Right atrium auricular region (tissue), 2 donors: ENCODE measurements at places on chromosomes 4 and X. TPM values are rescaled to one million over a fixed set of nuclear protein-coding genes. Genes with fewer than 3 reads are reported as not detected.
A peak's percentile ranks its signal among the peaks of the same experiment; 100 is the strongest.

The CCDC110 gene
- 3.9 TPM for total RNA-seq

The HELT gene
- total RNA-seq = not detected

The AGA gene
- 5.4 TPM for total RNA-seq

The TENM3 gene
- 10.7 TPM for total RNA-seq

DNA sequence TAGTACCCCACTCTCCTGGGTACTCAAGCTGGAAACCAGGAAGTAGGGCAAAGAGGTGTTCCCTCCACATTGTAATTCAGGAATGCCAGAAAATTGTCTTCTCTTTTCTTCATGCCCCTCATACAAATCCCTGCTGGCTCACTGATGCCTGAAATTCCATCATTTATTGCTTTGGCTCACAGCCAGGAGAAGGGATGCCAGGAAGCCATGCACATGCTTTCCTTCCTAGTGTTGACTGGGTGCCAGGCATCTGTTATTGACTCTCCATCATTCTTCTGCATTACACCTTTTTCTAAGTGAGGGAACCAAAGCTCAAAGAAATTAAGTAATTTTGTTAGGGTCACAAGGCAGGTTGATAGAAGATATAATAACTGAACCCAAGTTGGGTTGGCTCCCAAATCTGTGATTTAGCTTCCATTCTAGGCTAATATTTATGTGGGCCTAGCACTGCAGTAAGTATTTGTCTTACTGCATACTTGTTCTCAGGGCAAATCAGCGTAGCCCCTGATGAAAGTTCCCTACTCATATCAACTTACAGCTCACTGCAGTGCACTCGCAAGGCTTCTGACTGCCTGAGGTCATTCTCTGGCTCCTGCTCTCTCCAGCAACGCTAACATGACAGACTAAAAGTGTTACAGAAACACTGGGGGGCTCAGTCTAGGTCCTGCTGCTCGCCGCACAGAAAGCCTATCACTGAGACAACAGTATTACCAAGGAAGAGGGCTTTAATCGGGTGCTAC is 89.0 kb downstream of the TRAPPC11 start:
- no peak overlapping the region for H3K27ac ChIP-seq
- H3K36me3 ChIP-seq = no peaks in the 10 kb centered on the region
- no peak for DNase-seq
- H3K27me3 ChIP-seq = no peaks in the 10 kb centered on the region
- H3K4me3 ChIP-seq = no peak overlapping the region

DNA sequence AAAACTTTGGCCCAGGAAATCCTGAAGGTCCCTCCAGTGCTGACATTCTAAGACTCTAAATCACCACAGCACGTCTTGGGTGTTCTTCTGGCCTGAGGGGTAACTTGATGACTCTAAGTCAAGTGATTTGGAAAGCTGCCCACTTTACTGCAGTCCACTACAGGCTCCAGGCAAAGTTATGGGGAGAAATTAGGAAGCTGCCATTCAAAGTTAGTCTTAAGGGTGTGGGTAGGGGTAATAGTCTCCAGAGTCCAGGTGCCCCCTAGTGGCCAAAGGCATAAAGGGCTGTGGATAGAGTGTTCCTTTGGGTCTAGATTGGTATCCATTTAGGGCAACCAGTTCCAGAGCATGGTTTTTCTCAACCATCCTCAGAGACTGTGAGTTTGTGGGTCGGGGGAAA is 38.7 kb upstream of the SLC16A2 start:
- H3K27ac ChIP-seq = no peak overlapping the region
- H3K36me3 ChIP-seq = no peaks in the 10 kb centered on the region
- H3K27me3 ChIP-seq = no peaks in the 10 kb centered on the region
- peak; percentile 75 for DNase-seq
- H3K4me1 ChIP-seq = no peaks in the 10 kb centered on the region

The RHOXF2B gene
- not detected for total RNA-seq

- no peaks in the 10 kb centered on the region for H3K36me3 ChIP-seq
- H3K27me3 ChIP-seq = no peaks in the 10 kb centered on the region
- H3K4me3 ChIP-seq = no peak overlapping the region
- no peak for DNase-seq
Measured at GRCh38 chr4:187077744-187078401, 354.2 kb upstream of the FAT1 start.

- no peaks in the 10 kb centered on the region for H3K36me3 ChIP-seq
- no peaks in the 10 kb centered on the region for H3K4me1 ChIP-seq
Measured at GRCh38 chr4:158186815-158187214, 14.0 kb upstream of the GASK1B start.

DNA sequence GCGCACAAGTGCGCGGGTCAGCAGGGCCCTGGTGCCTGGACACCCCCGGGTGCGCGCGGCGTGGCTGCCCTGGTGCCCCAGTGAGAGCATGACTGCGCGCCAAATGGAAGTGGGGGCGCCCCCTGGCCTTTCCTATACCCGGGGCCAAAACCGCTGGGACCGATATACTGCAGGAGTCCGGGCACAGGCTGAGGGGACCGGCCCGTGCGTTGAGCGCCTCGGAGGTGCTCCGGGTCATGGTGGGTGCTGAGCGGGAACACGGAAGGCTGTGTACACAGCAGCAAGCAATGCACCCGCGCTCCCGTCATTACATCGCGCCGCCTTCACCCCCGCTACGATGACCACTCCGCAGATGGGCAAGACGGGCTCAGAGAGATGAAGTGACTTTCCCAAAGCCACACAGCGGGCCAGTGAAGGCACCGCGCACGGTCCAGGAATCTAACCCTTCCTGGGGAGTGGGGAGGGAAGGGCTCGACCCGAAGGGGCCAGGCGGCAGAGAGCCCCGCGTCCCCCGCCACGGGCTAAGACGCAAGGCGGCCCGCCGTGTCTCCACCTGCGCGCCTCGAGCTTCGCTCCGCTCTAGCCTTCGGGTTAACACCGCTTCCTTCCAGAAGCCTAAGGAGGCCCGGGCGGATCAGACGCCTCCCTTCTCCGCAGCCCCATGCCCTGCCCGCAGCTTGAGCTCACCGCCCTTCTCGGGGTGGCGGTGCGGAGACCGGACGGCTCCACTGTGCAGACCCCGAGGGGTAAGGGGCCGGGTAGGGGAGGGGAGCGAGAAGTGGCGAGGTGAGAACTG is 11.3 kb downstream of the HMX1 start:
- peaks cover 38% of the 10 kb centered on the region for H3K4me1 ChIP-seq
- no peak overlapping the region for H3K27ac ChIP-seq
- DNase-seq = no peak
- H3K27me3 ChIP-seq = peaks cover 19% of the 10 kb centered on the region
- H3K4me3 ChIP-seq = no peak overlapping the region
